Activated effector memory CD4-positive, alpha-beta T cell treated with Interleukin-2 at 50 U/mL for 16 hours (primary cell): ENCODE measurements at places on chromosomes 3 and 15.

GRCh38 chr15:61640756-61641155 is 411.7 kb upstream of the RORA start:
- DNase-seq: no peak

DNA sequence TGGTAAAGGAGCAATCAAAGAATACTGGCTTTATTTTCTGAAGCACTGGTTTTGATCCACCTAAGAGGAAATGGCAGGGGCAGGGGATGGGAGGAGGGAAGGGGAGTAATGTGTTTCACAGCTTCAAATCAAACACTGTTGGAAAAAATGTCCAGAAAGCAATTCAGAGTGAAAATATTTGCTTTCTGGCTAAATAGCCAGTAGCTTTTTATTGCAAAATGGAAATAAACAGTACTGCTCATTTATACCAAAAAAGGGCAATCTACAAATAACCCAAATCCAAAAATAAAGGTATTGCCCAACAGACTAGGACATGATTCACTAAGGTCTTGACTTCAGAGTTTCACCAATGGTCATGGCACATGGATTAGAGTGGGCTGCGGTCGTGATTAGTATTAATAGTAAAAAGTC is 279.3 kb upstream of the THBS1 start:
- no peak for DNase-seq

DNA sequence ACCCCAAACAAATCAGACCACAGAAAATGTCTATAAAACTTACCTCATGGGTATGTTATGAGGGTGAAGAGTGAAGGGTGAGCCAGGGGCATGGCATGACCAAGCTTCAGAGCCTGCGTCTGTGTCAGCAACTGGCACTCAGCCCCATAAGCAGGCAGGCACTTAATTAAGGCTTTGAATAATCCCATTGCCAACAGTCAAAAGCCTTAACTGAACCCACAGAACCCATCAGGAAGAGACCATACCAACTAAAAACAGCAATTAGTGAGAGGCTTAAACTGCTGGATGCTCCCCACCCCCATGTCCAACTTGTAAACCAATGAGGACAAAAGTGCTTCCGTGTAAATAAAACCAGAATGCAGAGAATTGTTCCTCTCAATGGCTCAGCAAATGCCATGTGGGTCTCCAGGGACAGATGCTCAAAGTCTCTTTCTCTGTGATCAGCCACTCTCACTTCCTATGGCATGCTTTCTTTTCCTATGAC is 126.0 kb downstream of the MYLK start:
- DNase-seq: no peak

DNA sequence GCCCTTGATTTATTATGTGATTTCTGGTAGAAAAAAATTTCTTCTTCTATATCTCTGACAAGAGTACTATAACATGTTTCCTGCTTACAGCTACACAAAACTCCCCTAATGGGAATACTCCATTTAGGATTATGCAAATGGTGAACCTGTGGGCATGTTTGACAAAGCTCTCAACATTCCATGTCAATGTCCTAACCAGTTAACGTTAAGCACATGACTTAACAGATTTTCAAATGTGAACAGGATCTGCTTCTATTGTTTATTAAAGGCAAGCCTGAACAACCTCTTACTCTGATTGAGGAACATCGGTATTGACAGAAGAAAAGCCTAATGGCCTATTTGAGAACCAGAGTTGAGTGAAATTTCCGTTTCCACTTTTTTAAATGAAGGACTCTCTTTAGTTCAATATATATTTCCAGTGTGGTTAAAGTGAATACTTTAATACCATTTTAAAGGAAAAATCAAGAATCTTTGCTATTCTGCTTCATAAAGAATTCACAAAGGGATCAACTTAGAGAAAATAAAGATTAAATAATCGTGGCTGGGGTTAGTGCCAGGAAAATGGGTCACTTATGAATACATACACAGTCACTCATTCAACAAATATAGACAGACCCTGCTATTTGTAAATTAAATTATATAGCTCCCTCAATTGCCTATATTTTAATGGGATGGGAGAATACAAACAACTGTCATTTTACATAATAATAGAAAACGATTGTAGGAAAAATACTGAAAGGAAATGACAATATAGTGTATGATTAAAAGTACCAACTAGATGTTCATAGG is 300.3 kb upstream of the CBLB start:
- no peak for DNase-seq

DNA sequence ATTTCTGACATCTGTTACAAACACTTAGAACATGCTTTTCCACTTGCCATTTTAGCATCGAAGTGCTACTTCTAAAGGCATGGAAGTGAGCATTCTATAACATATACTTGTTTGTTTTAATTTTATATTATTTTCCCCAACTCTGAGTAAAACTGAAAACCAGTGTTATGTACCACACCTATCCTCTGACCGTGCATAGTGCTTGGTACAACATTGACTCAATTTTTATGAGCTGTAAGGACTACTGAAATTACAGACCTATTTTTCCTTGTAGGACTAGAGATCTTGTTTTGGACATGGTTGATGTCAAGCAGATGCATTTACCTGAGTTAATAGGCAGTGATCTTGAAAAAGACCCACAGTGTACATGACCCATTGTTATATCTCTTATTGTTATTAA is 51.5 kb upstream of the CCNB2 start:
- no peak for DNase-seq

- DNase-seq: no peak
Measured at GRCh38 chr15:73176598-73176997, 124.3 kb downstream of the NEO1 start.

GRCh38 chr15:41105348-41106334 is 10.4 kb downstream of the INO80 start:
- no peak for DNase-seq

DNA sequence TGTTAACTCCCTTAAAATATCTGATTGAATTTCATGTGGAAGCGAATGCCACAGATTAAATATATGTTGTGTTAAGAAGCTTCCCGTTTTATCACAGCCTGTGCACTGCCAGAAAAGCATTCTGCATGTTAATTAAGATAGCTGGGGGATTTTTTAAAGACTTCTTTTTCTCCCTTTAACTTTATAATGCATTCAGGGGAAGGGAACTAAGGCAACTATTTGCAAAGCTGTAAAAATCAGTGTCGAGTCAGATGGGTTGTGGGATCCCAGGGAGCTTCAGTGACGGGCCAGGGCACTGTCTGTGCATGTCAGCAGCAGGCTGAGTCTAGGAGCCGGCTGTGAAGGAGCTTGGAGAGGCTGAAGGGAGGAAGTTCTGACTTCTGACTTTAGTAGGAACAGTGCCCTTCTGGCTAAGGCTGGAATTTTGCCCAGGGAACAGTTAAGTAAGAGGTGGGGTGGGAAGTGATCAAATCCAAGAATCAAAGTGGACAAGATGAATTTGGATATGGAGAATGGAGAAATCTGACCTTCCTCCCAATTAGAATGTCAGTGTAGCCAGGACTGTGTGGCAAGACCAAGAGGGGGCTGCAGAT is 77.7 kb downstream of the ABHD5 start:
- no peak for DNase-seq

GRCh38 chr3:42688487-42689420 is 3.4 kb downstream of the KLHL40 start:
- DNase-seq: no peak

- DNase-seq: no peak
Measured at GRCh38 chr3:113659101-113659541, 37.3 kb downstream of the USF3 start.

DNA sequence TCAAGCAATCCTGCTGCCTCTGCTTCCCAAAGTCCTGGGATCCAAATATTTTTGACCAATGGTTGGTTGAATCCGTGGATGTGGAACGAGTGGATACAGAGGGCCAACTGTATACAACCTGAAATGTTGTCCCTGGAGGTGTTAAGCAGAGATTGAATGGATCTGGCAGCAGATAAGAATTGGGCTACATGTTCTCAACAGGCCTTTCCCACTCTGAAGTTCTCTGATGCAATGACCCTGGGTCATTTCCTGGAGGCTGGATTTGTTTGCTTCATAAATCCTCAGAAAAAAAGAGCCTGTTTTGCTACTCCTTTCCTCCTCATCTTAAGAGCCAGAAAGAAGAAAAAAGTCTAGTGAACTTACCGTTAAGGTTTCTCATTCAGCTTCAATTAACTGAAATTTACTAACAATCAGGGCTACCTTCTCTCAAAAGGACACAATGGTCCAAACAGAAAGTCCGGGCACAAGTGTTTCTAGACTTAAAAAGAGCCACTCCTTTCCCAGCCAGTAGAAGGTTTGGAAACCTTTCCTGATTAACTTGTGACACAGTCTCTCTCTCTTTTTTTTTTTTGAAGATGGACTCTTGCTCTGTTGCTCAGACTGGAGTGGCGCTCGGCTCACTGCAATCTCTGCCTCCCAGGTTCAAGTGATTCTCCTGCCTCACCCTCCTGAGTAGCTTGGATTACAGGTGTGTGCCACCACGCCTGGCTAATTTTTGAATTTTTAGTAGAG is 6.5 kb downstream of the ARHGEF3 start:
- no peak for DNase-seq

GRCh38 chr3:105931500-105931899 is 62.7 kb upstream of the CBLB start:
- no peak for DNase-seq

DNA sequence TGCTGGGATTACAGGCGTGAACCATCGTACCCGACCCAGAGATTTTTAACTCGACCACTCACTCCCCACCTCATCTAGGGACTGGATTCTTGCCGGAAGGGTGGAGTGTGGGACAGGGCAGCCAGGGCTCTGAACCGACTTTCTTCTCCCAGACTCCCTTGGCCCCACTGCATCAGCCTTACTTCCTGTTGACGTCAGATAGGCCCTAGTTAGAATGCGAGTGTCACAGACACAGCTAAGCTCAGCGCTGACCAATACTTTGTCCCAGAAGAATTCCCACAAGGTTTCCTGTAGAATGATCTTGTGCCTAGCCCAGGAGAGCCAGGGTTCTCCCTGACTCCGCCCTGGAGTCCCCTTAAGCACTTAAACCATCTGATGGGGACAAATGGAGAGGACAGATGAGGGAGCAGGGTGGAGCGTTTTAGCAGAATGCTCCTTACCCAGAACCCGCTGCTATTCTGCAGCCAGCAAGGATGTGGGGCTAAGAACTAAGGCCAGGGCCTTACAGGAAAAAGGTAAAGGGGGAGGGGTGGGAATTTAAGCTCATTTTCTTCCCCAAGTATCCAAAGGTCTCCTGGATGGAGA is 5.8 kb upstream of the TUSC2 start:
- DNase-seq: no peak

DNA sequence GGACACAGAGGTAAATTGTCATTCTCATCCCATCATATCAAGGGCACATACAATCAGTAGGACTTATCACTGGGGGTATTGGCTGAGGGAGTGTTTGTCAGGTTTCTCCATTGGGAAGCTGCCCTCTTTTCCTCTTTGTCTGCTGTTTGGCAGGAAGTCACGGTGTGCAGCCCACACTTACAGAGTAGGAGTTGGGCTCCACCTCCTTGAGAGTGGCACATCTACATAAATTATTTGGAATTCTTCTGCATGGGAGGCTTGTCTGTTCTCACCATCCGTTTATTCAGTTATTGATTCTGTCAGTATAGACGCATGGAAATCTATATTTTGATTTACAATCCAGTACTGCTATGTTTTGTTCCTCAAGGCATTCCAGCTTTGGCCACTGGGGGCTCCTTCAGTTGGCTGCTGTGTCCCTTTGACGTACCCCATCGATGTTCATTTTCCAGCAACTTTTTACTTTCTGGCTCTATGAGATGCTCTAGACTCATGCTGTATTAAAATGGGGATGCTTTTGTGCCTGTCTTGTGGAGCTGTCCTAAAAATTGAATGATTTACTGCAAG is 200.3 kb downstream of the SLCO3A1 start:
- no peak for DNase-seq

- DNase-seq: no peak
Measured at GRCh38 chr3:138256022-138256421, 68.9 kb downstream of the ARMC8 start.

- DNase-seq: no peak
Measured at GRCh38 chr15:91263632-91264531, 163.8 kb downstream of the SV2B start.

GRCh38 chr3:191441687-191442086 is 19.3 kb upstream of the PYDC2 start:
- DNase-seq: no peak

DNA sequence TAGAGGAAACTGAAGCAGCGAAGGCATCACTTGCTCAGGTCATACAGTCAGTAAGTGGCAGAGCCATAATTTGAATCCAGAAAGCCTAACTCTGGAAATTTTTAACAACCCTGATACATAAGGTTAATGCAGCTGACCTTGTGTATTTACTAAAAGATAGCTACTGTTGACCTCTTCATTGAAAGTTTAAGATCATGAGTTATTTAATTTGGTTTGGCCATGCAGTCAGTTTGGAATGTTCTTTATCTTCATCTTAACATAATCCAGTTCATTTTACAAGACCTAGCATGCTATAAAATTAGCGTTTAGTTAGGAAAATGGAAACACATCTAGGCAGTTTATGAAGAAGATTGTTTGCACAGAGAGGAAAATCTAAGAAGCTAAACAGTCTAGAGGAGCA is 240.9 kb downstream of the RBMS3 start:
- no peak for DNase-seq

GRCh38 chr3:25885544-25885943 is 95.7 kb downstream of the OXSM start:
- no peak for DNase-seq

DNA sequence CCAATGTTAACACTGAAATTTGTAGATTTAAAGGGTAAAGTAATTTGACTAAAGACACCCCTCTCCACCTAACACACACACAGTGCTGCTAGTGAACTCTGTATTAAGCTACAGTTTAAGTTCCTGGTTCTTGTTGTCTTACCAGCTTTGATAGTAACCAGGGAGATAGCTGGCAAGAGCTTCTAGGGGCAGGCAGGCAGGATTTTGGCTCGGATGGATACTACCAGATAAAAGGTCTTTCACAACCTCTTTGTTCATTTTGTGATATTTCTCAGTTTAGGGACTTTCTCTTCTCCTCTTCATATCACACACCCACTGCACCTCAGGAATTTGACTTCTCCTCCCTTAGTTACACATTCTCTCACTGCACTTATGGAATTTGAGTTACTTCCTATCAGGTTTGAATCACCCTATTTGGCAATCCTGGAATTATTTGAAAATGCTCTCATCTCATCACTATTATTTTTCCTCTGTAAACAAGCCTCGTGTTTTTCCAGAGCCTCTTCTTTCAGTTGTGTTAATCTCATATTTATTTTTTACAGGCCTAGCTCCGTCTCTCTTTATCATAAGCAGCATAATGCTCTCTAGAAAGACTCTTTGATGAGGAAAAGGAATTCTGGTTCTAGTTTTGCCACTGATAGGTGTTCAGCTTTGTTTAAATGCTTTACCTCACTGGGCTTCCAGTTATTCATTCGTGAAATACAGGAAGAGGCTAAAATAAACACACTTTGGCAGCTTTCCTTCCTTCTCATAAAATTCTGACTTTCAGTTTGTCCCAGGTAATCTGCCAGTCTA is 23.0 kb upstream of the CLDN1 start:
- no peak for DNase-seq

DNA sequence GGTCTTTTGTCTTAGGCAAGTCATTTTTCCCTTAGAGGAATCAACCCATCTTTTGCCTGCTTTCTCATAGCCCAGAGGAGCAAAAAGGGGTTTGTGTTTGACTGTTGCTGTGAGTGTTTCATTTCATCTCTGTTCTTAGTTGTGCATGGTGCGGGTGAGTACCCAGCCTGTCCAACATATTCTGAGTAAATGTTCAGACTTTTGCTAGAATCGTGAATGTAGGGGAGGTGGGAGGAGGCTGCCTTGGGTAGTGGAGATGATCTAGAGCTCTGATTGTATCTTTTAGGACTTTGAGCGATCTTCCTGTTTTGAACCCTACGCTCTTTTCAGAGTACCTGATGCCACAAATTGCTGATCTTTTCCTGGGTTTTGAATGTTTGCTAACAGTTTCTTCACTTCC is 123.1 kb downstream of the ZNF609 start:
- DNase-seq: no peak

- DNase-seq: no peak
Measured at GRCh38 chr3:74420538-74421124, 193.8 kb downstream of the CNTN3 start.
